Iris pigment epithelial cell (primary cell): ENCODE measurements at places on chromosomes 1 and 21.
A peak's percentile ranks its signal among the peaks of the same experiment; 100 is the strongest.

DNA sequence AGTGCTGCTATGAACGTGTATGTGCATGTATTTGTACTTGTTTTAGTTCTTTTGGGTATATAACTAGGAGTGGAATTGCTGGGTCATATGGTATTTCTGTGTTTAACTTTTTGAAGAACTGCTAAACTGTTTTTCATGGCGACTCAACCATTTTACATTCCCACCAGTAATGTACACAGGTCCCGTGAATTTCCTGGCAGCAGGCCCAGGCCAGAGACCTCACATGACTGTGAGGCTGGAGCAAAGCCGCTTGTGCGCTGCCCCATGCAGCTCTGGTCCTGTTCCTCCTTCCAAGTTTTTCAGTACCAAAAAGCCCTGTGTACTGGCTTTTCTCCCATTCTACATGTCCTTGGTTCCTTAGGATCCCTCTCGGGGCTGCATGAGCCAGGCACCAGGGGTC is 29.6 kb downstream of the ACOT11 start:
- DNase-seq, result peak; percentile 64

DNA sequence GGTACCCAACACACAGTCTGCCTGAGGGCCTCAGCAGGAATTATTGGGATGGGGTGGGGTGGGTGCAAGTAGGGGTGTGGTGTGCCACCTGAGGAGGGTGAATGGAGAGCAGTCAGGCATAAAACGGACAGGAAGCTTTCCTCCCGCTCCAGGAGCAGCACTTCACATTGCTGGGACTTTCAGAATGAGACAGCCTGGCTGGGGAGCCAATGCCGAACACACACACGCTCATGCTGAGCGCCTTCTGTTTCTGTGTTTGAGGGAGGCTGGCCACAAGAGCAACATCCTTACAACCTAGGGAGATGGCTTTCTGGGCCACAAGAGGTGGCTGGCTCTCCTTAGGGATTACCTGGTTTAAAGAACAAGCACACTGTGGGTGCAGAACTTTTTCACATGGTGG is 98.0 kb downstream of the LAMC2 start:
- DNase-seq, result no peak

GRCh38 chr1:247453245-247453644 is 4.7 kb downstream of the OR2B11 start:
- DNase-seq, result peak; percentile 11

DNA sequence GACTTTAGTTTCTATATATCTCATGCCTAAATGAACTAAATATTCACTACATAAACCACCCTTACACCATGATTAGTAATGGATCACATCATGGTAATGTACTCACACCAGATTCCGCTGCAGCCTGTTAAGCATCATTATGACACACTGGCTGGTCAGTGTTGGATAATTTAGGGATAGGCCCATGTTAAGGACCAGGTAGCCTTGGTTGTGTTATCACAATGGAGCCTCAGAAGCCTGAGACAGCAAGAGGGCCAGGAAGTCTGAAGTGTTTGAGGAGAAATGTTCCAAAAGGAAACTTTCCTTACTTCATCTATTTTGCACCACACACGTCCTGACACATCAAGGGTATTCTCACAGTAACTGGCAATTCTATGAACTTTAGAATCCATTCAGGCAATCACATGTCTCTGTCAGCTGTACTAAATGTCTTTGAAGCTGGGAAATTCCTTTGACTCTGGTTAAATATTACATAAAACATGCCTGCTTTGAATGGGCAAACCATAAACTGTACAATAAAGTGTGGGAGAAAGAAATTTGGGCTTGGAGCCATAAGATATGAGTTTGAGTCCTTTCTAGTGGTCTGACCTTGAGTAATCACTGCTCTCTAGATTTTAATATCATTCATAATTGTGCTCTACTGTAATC is 105.3 kb upstream of the DPT start:
- DNase-seq, result no peak

- peak; percentile 50 for DNase-seq
Measured at GRCh38 chr1:145949219-145949618, 8.6 kb downstream of the LIX1L start.

- peak; percentile 41 for DNase-seq
Measured at GRCh38 chr1:85078903-85079302, 30.6 kb upstream of the MCOLN3 start.

GRCh38 chr1:28845786-28846543 is 34.0 kb downstream of the OPRD1 start:
- DNase-seq, result peak; percentile 17

GRCh38 chr21:36499578-36500471 is 19.9 kb upstream of the CLDN14 start:
- DNase-seq, result peak; percentile 44

DNA sequence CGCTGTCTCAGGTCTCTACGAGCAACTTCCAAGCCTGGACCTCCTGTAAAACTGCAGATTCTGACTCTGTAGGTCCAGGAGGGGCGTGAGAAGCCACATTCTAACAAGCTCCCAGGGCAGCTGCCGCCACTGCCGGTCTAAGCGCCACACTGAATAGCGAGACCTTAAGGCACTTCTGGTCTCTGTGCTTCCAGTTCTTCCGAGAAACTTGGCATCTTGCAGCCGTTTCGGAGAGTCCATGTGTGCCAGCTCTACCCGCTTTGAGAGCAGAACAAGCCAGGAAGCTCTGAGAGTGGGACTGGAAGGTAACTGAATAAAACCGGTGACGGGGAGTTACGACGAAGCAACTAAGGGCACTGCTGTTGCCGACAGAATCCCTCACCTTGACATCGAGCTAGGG is 12.5 kb downstream of the AGT start:
- DNase-seq, result no peak

GRCh38 chr21:42597487-42598158 is 55.8 kb upstream of the PDE9A start:
- no peak for DNase-seq

DNA sequence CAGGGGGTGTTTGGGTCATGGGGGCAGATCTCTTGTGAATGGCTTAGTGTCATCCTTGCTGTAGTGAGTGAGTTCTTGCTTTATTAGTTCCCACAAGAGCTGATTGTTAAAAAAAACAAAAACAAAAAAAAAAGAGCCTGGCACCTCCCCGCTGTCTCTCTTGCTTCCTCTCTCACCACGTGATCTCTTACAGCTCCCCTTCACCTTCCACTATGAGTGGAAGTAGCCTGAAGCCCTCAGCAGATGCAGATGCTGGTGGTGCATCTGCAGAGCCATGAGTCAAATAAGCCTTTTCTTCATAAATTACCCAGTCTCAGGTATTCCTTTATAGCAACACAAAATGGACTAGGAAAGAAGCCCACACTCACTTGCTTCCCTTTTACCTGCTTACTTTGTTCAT is 17.2 kb upstream of the RGL1 start:
- DNase-seq, result no peak

DNA sequence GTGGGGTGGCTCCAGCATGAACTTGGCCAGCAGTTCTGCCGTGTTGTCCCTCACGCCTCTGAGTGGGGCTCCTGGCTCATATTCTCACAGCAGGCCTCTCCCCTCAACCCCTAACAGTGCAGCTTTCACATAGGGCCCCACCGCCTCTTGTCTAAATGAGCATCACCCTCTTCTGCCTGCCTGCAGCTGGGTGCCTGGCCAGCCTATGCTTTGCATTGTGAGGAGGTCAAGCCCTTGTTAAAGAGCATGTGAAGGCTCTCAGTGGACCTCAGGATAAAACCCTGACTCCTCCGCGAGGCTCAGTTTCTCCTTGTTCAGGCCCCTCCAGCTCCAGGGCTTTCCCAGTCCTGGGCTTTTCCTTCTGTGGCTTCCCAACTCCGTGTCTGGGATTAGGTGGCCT is 34.8 kb downstream of the CRYAA start:
- no peak for DNase-seq

GRCh38 chr1:46248122-46248920 is 758 bp downstream of the RAD54L start:
- no peak for DNase-seq

GRCh38 chr1:212607913-212608391 is 609 bp upstream of the ATF3 start:
- DNase-seq, result no peak

DNA sequence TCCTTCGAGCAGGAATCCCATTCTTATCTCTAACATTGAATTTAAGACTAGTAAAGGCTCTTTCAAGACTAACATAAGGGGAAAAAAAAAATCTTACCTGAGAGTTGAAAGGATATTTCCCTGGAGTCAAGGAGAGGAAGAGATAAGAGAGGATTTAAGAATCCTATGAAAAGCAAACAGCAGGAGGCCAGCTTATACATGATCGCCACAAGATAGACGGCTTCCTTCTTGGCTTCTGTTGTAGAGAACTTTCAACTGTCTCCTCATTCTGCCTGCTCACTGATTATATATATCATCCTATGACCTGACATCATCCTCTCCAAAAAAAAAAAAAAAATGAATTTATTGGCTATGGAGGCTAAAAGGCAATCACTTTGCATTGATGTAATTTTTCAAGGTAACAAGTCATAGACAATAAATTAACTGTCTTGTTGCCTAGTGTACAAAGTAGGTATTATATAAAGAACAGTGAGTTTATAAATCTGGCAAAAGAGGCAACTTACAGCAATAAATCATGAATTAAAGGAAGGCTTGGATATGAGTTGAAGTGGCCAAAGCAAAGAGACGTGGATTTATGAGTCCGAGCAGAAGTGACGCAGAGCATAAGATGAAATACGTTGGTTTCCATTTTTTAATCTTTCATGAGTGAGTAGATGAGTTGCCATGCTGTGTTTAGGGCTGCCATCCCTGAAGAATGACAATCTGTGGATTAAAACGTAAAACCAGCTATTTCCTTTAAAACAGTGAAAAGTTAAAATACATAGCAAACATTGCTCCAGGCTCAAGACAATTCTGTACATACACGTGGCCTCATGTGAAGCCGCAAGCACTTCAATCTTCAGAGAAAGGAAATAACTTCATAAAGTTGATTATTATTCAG is at the start of gene UTS2:
TSS of gene UTS2 (minus strand) at position 262 of the 880 bp plus-strand sequence. CDS start at position 200, 62 bp downstream.
- DNase-seq, result no peak

GRCh38 chr1:58885998-58886397 is 102.2 kb upstream of the JUN start:
- peak; percentile 91 for DNase-seq

- no peak for DNase-seq
Measured at GRCh38 chr1:2554621-2555387, 1.4 kb upstream of the TNFRSF14 start.

DNA sequence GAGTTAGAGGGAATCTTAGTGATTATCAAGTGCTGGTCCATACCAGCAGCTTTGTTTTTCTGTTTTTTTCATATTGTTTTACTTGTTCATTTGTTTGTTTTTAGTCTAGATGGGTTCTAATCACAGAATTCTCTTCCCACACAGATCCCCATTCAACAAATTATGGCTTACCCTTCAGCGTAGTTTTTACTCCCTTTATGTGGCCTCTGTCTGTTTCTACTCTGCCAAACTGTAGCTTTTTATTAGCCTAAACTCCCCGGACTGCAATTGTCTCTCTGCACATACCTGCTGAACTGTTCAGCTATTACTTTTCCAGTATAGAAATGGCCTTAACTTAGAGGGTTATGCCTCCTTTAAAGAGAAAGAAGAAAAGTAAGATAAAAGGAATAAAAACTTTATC is 348.5 kb downstream of the TGFB2 start:
- no peak for DNase-seq

GRCh38 chr1:15714406-15715136 is 21.5 kb upstream of the SLC25A34 start:
- peak; percentile 54 for DNase-seq

- no peak for DNase-seq
Measured at GRCh38 chr1:65277605-65278347, 31.6 kb upstream of the DNAJC6 start.

DNA sequence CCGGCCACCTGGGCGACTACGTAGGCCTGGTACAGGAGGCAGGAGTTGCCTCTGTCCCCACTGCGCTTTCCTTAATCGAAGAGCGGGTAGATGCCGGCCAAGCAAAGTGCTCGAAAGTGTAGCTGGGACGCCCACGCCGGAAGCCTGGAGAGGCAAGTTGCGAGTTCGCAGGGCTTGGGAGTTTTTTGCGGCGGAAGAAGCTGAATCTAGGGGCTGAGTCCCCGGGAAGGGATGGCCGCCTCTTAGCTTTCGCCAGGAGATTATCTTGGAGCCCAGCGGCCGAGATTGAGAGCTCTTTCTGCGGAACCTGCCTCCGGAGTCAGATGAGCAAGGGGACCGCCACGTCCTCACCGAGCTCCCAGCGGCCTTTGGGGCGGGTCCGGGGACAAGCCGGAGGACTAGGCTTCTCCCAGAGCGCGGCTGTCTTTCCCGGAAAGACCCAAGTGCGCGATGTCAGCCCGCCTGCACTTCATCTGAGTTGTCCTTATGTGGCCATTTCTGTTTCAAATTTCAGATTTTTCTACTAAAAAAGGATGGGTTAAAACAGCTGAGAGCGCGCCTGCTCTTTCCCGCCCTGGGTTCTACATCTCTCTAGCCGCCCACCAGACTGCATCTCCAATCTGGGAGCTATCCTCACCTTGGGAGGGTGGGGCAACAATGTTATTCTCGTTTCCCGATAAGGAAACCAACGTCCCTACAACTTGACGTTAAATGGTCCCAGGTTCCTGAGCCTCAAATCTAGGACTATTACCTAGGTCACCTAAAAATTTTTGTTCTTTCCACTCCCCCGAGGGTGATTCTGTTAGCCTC is 12.4 kb upstream of the TBX15 start:
- DNase-seq, result no peak

DNA sequence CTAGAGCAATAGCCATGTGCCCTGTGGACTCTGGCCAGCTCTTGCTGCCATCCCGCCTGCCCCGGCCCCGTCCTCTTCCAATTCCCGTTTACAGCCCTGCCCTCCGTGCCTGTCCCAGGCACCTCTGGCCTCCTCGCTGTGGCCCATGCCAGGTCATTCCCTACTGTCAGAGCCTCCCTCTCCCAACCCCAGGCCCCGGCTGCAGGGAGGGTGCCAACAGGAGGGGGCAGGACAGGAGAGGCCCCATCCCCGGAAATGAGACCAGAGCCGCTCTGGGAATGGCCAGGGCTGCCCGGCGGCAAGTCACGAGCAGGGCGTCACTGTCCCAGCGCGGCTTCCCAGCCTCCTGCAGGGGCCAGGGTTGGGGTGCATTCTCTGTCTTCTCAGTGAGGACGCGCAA is 23.5 kb upstream of the TSPEAR start:
- DNase-seq, result no peak

GRCh38 chr21:30695956-30696355 is 22.6 kb downstream of the KRTAP21-3 start:
- DNase-seq, result no peak

DNA sequence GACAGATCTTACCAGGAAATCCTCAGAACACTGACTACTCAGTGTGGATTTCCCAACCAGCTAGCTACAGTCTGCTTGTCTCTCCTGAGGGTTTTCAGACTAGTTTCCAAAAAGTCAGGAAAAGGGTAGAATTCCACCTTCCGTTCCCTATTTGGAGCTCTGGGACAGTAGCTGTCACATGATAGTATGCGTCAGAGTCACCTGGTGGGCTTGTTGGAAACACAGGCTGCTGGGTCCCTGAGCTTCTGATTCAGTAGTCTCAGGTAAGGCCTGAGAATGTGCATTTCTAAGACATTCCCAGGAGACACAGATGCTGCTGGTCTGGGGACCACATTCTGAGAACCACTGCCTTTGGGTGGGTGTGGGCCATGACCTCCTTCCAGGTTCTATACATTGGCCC is 272.5 kb downstream of the DISC1 start:
- no peak for DNase-seq

DNA sequence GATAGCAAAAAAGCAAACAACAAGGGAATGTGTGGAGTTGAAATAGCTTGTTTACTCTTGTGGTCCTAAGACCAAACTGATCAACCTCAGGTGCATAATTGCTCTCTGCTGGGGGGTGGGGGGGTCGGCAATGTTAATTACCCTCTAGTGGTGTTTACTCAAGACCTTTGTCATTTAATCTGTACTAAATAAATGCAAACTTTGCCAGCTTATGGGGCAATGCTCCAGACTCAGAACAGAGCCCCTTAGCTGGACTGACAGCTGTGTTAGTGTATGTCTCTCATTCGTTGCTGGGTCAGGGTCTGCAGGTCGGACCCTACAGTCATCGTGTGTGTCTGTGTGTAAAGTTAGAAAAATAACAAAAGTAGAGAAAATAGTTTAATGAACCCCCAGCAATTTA is 7.2 kb upstream of the SLC44A3 start:
- DNase-seq, result no peak
